ENCODE measurements at places on chromosomes 5 and 9.

DNA sequence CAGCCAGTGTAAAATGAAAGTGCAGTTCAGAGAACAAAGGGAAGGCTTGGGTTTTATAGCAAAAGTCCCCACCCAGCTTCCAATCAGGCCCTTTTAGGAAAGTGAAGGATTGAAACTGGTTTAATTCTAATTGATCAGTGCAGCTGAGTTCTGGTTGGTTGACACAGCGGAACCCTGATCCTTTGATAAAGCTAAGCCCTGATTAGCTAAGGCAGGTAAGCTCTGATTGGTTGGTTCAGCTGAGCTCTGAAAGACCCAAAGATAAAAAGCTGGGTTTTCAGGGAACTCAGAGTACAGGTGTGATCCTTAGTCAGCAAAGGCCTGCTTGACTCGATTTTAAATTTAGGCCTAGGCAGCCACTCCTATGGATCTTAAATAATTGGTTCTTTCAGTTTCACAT lies 70.8 kb upstream of the PRRC1 start:
- no peak for DNase-seq

DNA sequence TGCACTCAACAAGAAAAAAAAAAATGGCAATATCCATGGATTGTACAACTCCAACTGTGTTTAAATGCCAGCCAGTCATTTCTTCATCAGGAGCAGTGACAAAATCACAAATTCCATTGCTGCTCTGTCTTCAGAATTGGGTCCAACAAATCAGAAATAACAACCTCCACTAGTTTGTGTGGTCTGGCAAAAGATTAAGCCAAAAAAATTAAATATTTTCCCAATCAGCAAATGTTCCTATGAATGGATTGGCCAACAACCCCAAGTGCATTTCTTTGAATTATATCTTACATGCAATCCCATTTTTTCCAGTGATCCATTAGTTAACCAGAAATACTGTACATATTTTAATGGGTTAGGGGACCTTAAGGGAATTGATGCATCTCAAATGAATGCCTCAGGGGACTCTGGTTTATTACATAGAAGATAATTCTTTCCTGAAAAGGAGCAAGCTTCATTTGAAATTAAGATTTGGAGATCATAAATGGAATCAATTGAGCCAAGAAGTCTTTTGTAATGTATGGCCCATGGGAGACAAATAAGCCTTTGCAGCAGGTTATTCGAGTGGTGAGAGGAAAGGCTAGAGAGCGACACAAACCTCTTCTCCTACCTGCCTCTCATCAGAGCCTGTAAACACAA lies 131.8 kb downstream of the TLE1 start:
- DNase-seq: no peak

DNA sequence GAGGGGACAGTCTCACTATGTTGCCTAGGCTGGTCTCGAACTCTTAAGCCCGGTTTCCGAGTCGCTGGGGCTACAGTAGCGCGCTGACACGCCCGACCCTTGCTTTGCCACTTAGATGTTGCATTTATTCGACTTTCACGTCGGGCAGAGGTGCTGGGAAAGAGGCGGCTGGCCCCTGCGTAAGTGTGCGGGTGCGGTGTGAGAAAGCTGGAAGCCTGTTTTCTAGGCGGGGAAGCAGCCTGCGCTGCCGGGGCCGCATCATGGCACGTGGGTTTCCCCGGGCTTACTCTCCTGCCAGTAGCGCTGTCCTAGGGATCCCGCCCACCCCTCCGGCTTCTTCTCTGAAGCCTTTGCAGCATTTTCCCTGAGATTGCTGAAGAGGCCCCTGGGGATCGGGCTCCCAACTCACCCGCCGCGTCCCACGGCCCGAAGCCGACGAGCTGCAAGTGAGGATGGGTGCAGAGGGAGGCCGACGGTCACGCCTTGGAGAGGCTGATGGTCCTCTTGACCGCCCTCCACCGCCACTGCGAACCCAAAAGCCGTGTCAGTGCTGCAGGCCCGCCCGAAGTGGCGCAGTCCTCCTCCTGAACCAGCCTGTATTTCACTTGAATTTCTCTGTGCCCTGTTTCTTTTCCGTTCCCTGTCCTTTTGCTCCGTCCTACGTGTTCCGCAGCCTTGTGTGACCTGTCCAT lies 5.8 kb upstream of the TRIM41 start:
- peak; percentile 85 for DNase-seq

DNA sequence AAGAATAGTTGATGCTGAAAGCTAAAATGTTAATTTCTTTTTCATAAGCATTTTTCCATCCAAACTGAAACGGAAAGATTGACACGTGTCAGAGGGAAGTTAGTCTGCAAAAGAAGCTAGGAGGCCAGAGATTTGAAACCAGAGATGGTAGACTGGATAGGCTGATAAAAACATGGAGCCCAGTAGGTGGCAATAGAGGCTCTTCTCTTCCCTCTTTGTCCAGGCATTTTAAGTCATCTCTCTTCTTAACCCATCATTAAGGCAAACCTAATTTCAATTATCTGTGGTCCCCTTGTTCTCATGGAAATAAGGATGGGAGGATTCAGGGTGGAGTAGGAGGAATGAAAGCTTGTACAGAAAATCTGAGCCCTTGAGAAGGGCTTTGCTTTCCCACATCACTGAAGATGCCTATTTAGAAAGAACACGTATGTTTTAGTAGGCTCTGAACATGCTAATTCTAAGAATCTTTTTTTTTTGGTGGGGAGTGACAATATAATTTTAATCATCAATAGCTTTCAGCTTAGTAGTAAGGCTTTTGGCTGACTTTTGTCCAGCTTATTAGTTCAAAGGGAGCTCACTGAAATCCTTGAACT lies 66.6 kb downstream of the ZNF474 start:
- no peak for DNase-seq

- DNase-seq: no peak
These were observed 17.6 kb downstream of the TENT4A start for GRCh38 chr5:6730807-6731206.

GRCh38 chr5:151030379-151030778 lies 10.0 kb downstream of the GPX3 start:
- no peak for DNase-seq

GRCh38 chr9:113584428-113585084 lies 121.0 kb downstream of the RGS3 start:
- no peak for DNase-seq
